ENCODE measurements at places on chromosomes 6 and 20.

- DNase-seq: no peak
These were observed at the start of gene ADAM33 for GRCh38 chr20:3681931-3682781. Gene ADAM33 (minus strand): TSS chr20:3682010. CDS start chr20:3682004, 6 bp downstream.

DNA sequence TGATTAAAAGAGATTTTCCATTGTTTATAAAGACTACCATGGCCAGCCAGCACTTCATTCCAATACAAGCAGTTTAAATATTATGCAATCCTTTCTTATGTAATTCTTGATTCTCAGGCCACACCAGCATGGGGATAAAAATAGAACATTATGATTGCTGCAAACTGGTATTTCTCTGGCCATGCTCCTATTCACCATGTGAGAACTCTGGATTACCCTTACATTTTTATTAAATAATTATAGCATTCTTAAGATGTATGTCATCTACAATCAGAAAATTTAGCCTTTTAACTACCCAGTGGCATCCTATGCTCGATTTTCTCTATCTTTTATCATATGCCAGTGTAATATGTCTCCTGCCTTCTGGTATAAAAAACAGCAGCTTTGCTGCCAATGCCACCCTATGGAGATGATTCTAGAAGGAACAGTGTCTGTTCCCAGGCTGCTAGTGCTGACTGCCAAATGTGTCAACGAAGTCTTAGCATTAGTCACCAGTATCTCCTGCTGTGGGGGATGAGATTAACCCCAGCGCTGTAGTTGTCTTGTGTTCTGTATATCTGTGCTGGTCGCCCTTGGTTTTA is 501.4 kb downstream of the BCKDHB start:
- peak; percentile 2 for DNase-seq

GRCh38 chr6:95094751-95095663 is 482.3 kb upstream of the MANEA start:
- DNase-seq: no peak

GRCh38 chr6:106461084-106461483 is 100.6 kb downstream of the CRYBG1 start:
- peak; percentile 49 for DNase-seq

DNA sequence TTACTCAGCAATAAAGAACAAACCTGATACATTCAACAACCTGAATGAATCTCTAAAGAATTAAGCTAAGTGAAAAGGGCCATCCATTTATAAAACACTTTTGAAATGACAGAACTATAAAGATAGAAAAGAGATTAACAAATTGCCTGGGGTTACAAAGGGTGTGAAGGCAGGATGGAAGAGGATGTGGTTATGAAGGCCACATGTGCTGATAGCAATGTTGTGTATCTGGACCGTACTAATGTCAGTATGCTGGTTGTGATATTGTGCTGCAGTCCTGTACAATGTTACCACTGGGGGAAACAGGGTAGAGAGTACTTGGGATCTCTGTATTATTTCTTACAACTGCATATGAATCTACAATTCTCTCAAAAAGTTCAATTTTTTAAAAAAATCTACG is 36.4 kb downstream of the ELOVL5 start:
- no peak for DNase-seq

DNA sequence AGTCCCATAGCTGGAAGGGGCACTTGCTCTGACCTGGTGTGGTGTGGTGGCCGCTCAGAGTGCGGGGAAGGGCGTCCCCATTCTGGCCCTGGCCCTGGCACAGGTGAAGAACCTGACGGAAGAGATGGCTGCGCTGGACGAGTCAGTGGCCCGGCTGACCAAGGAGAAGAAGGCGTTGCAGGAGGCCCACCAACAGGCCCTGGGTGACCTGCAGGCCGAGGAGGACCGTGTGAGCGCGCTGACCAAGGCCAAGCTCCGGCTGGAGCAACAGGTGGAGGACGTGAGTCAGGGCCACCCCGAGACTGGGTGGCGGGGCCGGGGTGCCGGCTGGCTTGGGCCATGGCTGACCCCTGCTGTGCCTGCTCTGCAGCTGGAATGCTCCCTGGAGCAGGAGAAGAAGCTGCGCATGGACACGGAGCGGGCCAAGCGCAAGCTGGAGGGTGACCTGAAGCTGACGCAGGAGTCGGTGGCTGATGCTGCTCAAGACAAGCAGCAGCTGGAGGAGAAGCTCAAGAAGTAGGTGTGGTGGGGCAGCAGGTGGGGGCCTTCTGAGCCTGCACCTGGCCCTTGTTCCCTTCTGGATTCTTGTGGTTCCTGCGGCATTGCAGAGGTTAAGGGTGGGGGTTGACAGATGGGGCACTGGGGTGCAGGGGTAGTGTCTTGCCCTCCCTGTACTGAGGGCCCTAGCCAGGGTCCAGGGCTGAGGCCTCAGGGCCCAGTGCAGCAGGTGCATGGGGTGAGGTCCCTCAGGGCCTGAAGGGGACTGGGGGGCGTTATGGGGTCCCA is 40.8 kb downstream of the MYH7B start:
- DNase-seq: no peak

- DNase-seq: peak; percentile 74
These were observed 56.6 kb downstream of the TGM2 start for GRCh38 chr20:38108438-38108985.

- DNase-seq: no peak
These were observed 121.4 kb upstream of the CEP162 start for GRCh38 chr6:84348801-84349200.

- no peak for DNase-seq
These were observed 145.6 kb downstream of the TBX18 start for GRCh38 chr6:84618836-84619235.

GRCh38 chr6:12203001-12203400 is 87.2 kb upstream of the EDN1 start:
- no peak for DNase-seq

DNA sequence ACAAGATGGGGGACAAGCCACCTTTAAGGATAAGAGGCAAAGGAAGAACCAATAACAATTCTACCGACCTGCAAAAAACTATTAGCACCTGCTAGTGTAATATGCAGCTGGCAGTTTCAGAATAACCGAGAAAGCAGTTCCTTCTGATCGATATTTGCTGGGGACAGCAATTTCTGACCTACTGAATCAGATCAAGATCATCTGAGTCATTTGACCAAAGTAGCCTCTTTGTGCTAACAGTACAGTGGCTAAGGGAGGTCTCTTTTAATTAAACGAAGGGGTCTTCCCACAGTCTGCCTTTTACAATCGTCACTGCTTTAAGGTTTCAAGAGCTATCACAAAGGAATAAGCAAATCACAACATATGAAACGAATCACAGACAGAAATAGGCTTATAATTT is 318.9 kb downstream of the BTBD9 start:
- no peak for DNase-seq

- DNase-seq: no peak
These were observed 72.3 kb downstream of the GPR6 start for GRCh38 chr6:110050440-110050813.

GRCh38 chr20:61285691-61286090 is 33.6 kb downstream of the CDH4 start:
- no peak for DNase-seq

GRCh38 chr20:53923566-53924369 is 146.6 kb downstream of the BCAS1 start:
- no peak for DNase-seq

DNA sequence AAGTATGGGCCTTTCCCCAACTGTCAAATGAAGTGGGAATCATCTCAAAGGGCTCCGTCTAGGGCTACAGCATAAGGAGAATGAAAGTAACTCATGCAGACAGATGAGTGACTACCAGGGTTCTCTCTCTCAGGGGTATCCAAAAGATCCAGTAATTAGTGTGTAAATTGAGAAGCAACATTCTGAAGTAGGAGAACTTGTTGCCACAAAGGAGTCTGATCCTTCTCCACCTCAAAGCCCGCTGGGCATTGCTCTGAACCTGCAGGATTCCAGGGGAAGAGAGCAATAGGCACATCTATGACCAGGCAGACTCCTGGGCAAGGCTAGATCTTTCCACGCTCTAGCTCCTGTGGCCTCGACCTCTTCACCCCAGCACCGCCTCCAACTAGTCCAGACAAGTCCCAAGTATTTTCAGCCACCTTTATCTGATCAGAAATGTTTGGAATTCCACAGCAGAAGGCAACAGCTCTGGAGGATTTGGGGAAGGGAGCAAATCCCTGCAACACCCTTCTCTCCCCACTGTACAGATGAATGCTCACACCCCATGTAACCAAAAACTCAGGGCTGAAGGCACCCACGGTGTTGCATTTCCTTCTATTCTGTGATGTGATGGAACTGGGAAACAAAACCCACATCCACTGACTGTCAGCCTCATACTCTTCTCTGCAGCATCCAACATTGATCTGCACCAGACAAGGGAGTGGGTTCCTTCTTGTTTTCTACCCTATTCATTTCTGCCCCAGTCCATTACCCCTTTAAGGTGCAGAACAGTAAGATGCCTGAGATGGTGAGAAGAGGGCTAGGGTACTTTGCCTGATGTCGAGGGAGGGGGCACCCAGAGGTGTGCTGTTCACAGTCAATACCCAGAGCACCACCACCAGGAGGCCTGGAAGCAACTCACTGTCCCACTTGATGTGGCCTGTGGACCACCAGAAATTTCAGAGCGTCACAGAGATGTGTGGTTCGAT is 41.0 kb downstream of the COX4I2 start:
- DNase-seq: no peak

GRCh38 chr6:44116641-44117382 is 10.4 kb downstream of the MRPL14 start:
- DNase-seq: no peak

DNA sequence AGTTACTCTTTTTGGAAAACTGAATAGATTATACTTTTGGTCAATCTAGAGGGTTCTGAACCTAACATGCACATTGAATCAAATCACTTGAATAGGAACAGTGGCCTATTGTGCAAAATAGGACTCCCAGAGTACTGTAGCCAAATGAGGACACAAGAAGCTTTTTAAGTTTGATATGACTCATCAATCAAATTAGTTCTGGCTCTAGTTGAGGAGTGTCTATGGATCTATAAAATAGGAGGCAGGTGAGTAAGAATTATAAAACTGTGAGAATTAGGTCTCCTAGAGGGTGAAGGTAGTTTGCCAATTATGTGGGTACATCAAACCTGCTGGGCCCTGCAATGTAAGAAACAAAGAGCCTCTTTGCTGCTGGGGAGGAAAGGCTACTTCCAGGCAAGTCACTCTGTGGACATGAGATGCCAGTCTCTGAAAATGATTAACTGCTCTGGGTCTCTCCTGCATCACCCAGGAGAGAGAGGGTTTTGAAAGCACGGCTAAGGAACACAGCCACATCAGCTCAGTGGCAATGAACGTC is 112.3 kb downstream of the RCAN2 start:
- no peak for DNase-seq

- DNase-seq: no peak
These were observed 353.1 kb downstream of the LAMA2 start for GRCh38 chr6:129236001-129236517.

DNA sequence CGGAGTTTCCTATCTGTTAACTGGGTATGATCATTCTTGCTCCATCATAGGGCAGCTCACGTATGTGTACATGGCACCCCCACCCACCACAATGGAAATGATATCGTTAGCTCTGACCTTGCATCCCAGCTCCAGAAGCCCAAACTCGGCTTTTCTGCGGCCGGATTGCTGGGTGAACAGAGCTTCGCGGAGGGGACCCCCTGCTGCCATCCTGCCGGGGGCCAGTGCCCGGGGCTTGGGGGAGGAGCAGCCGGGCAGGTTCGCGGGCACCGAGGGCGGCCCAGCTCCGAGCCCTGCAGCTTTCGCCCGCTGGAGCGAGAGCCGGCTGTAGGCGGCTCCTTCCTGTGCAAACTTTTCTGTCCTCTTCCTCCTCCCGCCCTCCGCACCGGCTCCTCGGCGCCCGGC is 24.9 kb upstream of the FUCA2 start:
- DNase-seq: peak; percentile 29

- DNase-seq: no peak
These were observed 481.1 kb downstream of the TFAP2B start for GRCh38 chr6:51299621-51300380.

GRCh38 chr6:163695414-163695864 is 280.9 kb downstream of the QKI start:
- DNase-seq: no peak

- DNase-seq: peak; percentile 66
These were observed 256.2 kb upstream of the MANEA start for GRCh38 chr6:95321126-95321525.

GRCh38 chr6:55980627-55981211 is 105.3 kb upstream of the BMP5 start:
- DNase-seq: peak; percentile 77

DNA sequence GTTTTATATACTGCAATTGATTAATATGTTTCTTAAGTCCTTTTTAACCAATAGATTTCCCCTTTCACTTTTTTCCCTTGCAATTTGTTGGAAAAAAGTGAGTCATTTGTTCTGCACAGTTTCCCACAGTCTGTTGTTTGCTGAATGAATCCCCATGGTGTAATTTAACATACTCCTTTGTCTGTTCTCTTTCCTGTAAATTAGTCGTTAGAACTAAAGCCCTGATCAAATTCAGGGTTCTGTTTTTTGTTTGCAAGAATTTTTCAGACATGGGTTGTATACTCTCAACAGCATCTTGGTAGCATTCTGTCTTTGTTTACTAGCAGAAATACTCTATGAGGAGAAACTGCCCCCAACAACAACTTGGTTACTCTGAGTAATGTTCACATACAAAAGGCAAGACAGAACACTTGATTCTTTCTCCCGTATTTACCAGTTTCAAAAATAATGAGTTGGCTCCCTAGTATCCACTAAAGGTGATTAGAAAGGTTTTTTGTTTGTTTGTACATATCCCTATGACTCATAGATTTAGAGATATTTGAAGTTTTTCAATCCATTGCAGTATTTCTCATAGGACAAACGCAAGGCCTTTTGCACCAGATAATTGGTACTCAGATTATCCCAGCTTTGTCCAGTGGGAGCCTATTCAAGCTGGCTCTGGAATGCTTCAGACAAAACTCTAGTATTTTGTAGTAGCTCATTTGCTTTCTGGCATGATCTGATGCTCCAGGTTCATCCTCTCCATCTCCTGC is 16.5 kb downstream of the BLOC1S5 start:
- no peak for DNase-seq

- DNase-seq: peak; percentile 97
These were observed 19.5 kb downstream of the ZNF311 start for GRCh38 chr6:28985462-28986164.

GRCh38 chr20:4018023-4018748 is 2.8 kb upstream of the RNF24 start:
- no peak for DNase-seq

GRCh38 chr20:59390437-59390836 is 90.0 kb downstream of the EDN3 start:
- no peak for DNase-seq

GRCh38 chr6:128494440-128494839 is 26.0 kb downstream of the PTPRK start:
- no peak for DNase-seq

- DNase-seq: no peak
These were observed 233.7 kb downstream of the THBS2 start for GRCh38 chr6:169019727-169020491.

DNA sequence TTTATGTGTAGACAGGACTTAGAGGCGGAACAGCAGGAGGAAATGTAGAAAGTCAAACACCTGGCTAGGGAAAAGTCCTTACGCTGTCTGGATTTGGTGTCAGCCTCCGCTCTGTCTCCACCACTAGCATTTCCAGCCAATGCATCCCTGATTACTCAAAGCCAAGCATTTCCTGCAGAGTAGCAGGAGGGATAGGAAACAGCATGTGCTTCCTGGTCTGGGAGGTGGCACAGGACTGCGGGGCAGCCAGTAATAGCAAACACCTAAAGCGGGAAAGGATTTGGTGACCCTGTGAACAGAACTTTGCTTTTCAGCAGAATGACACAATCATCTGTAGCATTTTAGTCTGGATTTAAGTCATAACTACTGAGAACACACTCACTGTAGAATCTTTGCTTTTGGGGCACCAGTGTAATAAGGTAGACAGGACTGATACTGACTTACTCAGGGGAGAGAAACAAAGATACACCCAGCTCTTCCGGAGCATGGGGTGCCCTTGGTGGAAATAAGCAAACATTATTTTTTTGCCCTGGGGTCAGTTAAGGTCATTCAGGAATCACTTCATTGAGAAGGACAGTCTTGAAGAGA is 133.3 kb upstream of the AHI1 start:
- DNase-seq: no peak

Measured in NCI-H82 (cell line).